ENCODE measurements at places on chromosomes 12 and 14.

DNA sequence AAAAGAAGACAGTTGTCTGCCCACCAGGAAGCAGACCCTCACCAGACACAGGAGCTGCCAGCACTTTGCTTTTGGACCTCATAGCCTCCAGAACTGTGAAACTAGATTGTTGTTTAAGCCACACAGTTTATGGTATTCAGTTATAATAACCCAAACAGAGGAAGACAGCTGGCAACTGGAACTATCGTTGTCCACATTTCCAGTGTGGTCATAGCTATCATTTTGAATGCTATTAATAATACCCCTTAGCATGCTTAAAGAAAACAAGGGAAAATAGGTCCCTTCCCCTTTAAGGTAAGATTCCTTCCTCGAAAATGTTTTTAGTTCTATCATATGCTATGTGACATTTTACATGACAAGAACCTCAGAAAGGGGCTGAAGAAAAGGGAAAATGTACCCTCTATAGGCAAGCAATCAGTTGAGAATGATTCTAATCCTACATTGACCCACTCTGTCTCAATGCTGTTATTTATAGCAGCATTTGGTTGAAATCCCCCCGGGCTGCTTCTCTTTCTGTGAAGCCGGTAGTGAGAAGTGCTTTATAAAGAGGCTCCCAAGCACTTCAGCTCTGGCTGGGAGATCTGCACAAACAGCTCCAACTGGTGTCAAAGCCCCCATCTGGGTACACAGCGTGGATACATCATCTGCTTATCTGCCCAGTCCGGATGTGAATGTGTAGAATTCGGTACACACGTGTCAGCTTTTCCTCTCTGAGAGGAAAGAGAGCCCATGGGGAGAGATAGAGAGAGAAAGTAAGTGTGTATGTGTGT is 221.2 kb upstream of the FLRT2 start:
- DNase-seq = no peak

- DNase-seq = no peak
Measured at GRCh38 chr12:132653567-132654290, 33.4 kb downstream of the POLE start.

- DNase-seq = no peak
Measured at GRCh38 chr12:33476058-33476457, 36.4 kb upstream of the SYT10 start.

DNA sequence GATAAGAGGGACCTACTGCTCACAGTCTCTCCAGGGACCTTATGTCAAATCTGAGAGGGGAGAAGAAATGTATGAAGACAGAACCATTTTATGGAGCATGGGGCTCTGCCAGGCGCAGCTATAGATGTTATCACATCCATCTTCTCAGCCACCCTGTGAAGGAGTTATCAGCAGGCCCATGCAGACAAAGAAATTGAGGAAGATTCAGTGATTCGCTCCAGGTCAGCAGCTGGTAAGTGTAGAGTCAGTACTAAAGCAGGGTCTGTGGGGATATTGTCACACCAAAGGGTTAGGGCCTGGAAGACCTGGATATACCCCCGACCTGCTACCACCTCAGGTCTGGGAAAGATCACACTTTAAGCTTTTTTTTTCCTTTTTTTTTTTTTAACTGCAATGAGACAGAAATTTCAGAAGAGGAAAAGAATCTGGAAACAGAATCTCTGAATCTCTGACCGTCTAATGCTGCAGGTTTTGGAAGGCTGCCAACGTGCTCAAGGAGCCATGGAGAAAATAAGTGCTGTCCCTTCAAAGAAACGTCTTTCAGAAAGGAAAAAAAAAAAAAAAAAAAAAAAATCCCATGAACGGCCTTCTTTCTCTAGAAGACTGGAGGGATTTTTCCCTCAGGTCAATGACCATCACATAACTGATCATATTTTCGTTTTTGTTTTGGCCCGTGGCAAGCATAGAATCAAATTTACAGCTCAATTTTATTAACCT is 73.3 kb upstream of the PLEKHG7 start:
- DNase-seq = no peak

GRCh38 chr12:3437986-3438385 is 53.0 kb upstream of the PRMT8 start:
- no peak for DNase-seq
